Type B pancreatic cell (in vitro differentiated cells): ENCODE measurements at places on chromosomes 4 and X.

DNA sequence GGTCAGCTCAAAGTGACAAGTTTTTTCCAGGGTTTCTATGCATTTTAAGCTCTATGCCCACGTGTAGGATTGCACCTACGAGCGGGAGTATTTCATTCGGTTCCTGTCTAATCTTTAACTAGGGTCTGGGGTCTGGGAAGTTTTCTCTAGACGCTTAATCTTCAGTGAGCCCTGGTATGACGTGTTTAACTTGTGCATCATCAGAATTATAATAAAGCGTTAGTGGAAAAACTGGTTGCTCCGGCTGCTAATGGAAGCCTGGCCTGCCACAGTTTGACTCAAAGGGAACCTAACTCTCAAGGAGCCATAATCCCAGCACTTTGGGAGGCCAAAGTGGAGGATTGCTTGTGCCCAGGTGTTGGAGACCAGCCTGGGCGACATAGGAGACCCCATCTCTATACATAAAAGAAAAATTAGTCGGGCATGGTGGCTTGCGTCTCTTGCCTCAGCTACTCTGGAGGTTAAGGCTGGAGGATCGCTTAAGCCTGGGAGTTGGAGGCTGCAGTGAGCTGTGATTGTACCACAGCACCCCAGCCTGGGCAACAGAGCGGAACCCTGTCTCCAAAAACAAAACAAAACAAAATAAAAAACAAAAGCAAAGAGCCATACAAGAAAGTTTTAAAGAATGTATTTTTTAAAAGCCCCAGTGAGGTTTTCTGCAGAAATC is 30.2 kb downstream of the ARSD start:
- DNase-seq, result no peak

DNA sequence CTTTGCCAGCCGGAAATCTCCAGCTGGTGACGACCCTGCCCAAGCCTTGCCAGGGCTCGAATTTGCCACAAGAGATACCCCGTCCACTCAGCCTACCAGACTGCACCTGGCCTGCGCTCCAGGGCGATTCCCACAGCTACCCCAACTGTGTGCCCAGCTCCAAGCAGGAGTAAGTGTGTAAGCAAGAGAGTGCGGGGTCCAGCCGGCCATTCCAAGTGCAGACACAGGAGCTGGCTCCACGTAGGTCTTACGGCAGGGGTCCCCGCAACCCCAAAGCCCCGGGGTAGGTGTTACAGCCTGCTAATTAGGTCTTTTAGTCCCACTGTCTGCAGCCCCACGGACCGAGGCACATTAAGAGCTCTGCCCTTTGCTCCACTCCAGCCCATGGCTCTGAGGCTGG is 1305.2 kb downstream of the ARAP2 start:
- no peak for DNase-seq

GRCh38 chr4:186296481-186296880 is 30.5 kb downstream of the F11 start:
- no peak for DNase-seq

GRCh38 chr4:153174821-153175567 is 29.2 kb upstream of the TRIM2 start:
- DNase-seq, result no peak
